ENCODE measurements at places on chromosomes 12 and 14. TPM values are rescaled to one million over a fixed set of nuclear protein-coding genes. Genes with fewer than 3 reads are reported as not detected.

Gene IL31
- total RNA-seq = not detected

Gene TAS2R14
- total RNA-seq = 5.1 TPM

Gene GLIPR1L1
- total RNA-seq = not detected

Gene TXNDC16
- total RNA-seq = 5.6 TPM

Gene KRT85
- not detected for total RNA-seq

Gene FANCM
- 0.75 TPM for total RNA-seq

Gene JAG2
- total RNA-seq = 6.0 TPM

DNA sequence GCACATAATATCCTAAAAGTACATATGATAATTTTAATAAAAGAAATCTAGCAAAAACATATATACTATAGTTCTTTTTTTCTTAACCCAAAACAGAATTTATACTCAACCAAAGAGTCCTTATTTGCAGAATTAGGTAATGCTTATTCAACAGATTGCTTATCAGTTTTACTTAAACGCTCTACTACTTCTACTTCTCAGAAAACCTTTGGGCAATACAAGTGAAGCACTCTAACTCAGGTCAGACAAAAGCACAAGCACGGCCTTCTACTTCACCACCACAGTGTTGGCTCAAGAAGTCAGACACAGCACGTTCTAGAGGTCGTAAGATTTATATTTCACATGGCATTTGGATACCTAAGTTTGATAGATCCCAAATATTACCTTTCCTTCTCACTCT is 29.2 kb downstream of the DICER1 start:
- H3K36me3 ChIP-seq = no peaks in the 10 kb centered on the region
- H3K27ac ChIP-seq = no peak overlapping the region
- no peak for DNase-seq

- no peaks in the 10 kb centered on the region for H3K4me1 ChIP-seq
- H3K36me3 ChIP-seq = no peaks in the 10 kb centered on the region
- H3K27ac ChIP-seq = no peak overlapping the region
- H3K27me3 ChIP-seq = peaks cover 80% of the 10 kb centered on the region
- H3K4me3 ChIP-seq = no peak overlapping the region
These were observed 13.0 kb upstream of the NUDT14 start for GRCh38 chr14:105193916-105194782.

DNA sequence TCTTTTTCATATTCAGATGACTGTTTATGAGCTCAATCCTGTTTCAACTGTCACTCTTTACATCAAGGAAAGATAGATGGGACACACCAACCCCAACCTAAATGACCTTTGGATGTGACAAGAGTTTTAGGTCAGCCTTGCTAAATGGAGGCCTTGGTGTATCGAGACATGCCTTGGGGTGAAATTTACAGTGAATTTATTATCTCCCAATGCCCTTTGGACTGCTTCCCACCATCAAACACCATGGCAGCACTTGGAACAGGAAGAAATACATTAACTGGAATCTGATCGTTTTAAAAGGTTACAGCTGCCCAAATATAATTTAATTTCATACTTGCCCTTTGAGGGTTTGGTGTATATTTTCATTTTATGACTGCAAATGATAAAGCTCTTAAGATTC is 327.6 kb downstream of the SOX5 start:
- no peak overlapping the region for H3K4me3 ChIP-seq
- H3K4me1 ChIP-seq = no peaks in the 10 kb centered on the region
- no peak overlapping the region for H3K27ac ChIP-seq

GRCh38 chr12:29148911-29149690 is at the start of gene FAR2:
Gene FAR2 (plus strand): TSS chr12:29149278. CDS start chr12:29270450, 121,172 bp downstream.
- peaks cover 44% of the 10 kb centered on the region for H3K4me1 ChIP-seq
- DNase-seq = peak; percentile 77
- peak within 1 kb of the TSS; percentile 84 for H3K27ac ChIP-seq
- no peaks in the 10 kb centered on the region for H3K27me3 ChIP-seq
- H3K36me3 ChIP-seq = no peaks in the 10 kb centered on the region

DNA sequence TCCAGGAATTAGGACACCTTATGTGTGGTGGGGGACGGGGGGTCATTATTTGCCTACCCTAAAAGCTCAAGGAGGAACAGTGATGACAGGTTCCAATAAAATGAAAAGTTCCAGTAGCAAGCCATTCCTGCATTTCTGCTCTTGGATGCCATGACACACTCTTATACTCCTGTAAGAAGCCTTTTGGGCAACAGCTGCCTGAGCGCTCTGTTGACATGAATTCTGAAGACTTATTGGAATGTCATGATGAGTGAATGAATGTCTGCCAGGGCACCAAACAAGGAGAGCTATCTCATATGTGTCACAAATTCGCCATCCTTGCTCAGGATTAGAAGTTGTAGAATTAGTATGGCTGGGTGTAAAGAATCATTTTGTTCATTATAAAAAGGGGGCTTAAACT is 36.3 kb downstream of the PTGER2 start:
- no peak overlapping the region for H3K4me3 ChIP-seq
- H3K27me3 ChIP-seq = no peaks in the 10 kb centered on the region
- H3K36me3 ChIP-seq = no peaks in the 10 kb centered on the region
- H3K4me1 ChIP-seq = peaks cover 16% of the 10 kb centered on the region
- DNase-seq = no peak

- no peaks in the 10 kb centered on the region for H3K36me3 ChIP-seq
- no peak for DNase-seq
- no peaks in the 10 kb centered on the region for H3K27me3 ChIP-seq
- no peak overlapping the region for H3K4me3 ChIP-seq
- no peak overlapping the region for H3K27ac ChIP-seq
- no peaks in the 10 kb centered on the region for H3K4me1 ChIP-seq
These were observed 53.5 kb downstream of the FBRSL1 start for GRCh38 chr12:132543298-132544079.

DNA sequence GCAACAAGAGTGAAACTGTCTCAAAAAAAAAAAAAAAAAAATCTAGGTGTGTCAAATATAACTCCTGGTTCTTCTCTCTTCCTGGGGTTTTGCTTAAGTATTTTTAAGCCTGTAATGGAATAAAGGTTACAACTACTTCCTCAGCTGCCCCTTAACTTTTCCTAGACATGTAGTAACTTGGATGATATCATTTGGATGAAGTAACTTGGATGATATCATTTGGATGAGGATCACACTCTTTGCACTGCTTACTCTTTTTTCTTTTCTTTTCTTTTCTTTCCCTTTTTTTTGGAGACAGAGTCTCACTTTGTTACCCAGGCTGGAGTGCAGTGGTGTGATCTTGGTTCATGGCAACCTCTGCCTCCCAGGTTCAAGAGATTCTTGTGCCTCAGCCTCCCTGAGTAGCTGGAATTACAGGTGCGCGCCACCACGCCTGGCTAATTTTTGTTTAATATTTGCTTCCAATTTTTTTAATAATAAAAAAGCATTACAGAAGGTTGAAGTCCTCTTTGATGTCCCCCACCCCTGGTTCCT is 775 bp upstream of the FAM186A start:
- H3K4me3 ChIP-seq = no peak overlapping the region
- H3K4me1 ChIP-seq = peaks cover 9% of the 10 kb centered on the region
- no peaks in the 10 kb centered on the region for H3K36me3 ChIP-seq
- H3K27me3 ChIP-seq = peaks cover 5% of the 10 kb centered on the region
- no peak for DNase-seq

DNA sequence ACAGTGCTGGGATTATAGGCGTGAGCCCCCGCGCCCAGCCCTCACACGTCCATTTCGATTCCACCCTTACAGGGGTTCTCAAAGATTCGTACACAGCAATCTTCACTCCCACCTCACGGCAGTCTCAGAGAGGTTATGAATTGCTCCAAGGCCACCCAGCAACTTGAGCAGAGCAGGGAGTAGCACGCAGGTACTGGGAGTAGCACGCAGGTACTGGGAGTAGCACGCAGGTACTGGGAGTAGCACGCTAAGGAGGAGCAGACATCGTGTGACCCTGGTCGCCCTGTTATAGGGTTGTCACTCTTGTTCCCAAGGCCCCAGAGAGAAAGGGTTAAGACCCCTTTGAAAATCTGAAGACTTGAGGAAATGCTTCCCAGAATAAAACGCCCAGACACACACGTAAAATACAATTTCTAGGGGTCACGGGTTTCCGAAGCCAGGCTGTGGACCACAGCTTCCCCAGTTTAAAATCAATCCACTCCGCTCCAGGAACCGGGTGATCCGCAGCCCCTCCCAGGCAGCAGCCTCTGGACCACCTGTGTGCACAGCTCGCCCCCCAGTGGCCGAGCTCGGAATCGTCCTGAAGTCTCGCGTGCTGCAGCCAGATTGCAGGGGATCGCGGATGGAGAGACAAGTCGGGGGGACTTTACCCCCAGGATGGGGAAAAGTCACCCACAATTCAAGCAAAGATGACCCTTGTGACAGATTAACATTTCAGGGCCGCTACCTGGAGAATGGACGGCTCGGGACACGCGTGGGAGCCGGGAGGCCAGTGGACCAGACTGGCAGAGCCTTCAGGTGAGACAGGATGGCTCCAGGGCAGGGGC is 92.0 kb downstream of the SCARB1 start:
- peak; percentile 87 for DNase-seq
- no peaks in the 10 kb centered on the region for H3K27me3 ChIP-seq
- no peaks in the 10 kb centered on the region for H3K36me3 ChIP-seq

- no peaks in the 10 kb centered on the region for H3K36me3 ChIP-seq
- H3K4me3 ChIP-seq = no peak overlapping the region
These were observed 19.1 kb upstream of the ALX1 start for GRCh38 chr12:85260896-85261295.

- no peak for DNase-seq
- H3K36me3 ChIP-seq = no peaks in the 10 kb centered on the region
- H3K4me1 ChIP-seq = no peaks in the 10 kb centered on the region
- no peak overlapping the region for H3K27ac ChIP-seq
- no peaks in the 10 kb centered on the region for H3K27me3 ChIP-seq
- H3K4me3 ChIP-seq = no peak overlapping the region
These were observed 31.9 kb downstream of the BMP4 start for GRCh38 chr14:53924753-53925152.

- H3K4me3 ChIP-seq = no peak overlapping the region
- no peaks in the 10 kb centered on the region for H3K36me3 ChIP-seq
- H3K27me3 ChIP-seq = no peaks in the 10 kb centered on the region
These were observed 27.4 kb downstream of the GALNT16 start for GRCh38 chr14:69287098-69288010.

GRCh38 chr14:30982533-30982932 is 42.9 kb upstream of the AP4S1 start:
- no peak overlapping the region for H3K4me3 ChIP-seq
- H3K4me1 ChIP-seq = peaks cover 8% of the 10 kb centered on the region
- no peak for DNase-seq
- no peak overlapping the region for H3K27ac ChIP-seq
- H3K27me3 ChIP-seq = no peaks in the 10 kb centered on the region

DNA sequence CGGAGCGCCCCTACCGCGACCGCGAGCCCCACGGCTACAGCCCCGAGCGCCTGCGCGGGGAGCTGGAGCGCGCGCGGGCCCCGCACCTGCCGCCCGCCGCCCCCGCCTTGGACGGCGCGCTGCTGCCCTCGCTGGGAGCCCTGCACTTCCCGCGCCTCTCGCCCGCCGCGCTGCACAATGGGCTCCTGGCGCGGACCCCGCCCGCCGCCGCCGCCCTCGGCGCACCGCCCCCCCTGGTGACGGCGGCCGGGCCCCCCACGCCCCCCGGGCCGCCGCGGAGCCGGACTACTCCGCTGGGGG is 27.0 kb downstream of the LRCOL1 start:
- no peaks in the 10 kb centered on the region for H3K27me3 ChIP-seq
- H3K4me3 ChIP-seq = no peak overlapping the region
- H3K4me1 ChIP-seq = no peaks in the 10 kb centered on the region
- DNase-seq = no peak

- no peaks in the 10 kb centered on the region for H3K4me1 ChIP-seq
- H3K27me3 ChIP-seq = no peaks in the 10 kb centered on the region
- no peaks in the 10 kb centered on the region for H3K36me3 ChIP-seq
These were observed 64.2 kb downstream of the LGR5 start for GRCh38 chr12:71503579-71504391.

DNA sequence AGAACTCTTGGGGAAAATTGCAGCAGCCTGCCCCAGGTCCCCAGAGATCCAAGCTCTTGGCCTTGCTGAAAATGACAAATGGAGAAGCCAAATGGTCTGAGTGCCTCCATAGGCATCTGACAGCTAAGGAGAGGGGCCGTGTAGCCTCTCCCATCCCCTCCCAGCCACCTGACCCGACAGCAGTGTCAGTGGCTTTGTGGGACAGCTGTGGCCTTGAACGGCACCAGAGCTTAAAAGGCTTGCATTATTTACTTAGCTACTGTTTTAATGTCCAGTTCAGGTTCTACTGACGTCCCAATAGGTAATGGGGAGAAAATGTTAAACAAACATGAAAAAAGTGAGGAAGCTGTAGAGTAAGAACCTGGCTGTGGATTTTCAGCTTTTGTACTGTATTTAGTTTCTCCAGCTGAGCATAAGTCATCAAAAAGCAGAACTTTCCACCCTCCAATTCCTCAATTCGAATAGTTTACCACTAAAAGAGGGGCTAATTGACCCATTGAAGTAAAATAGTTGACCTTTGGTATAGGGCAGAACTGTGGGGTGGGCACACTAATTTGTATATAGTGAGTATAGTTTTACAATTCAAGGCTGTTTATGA is 50.0 kb downstream of the FOS start:
- no peaks in the 10 kb centered on the region for H3K27me3 ChIP-seq
- H3K4me1 ChIP-seq = peaks cover 1% of the 10 kb centered on the region
- DNase-seq = no peak
- no peak overlapping the region for H3K27ac ChIP-seq

DNA sequence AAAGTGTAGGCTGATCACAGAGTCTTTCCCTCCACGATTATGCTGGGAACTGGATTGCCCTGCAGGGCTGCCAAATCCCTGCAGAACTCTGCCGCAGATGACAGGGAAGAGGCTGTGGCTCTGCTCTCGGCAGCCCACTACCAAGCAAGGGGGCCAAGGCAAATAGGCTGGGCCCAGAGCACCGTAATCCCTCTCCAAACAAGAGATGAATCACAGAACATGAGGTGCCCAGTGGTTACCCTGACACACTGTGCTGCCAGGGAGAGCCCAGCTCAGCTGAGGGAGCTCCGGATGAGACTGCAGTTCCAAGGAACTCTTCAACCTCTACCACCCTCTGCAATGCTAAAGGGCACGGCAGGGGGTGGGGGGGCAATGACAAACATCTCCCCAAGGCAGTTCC is 33.9 kb downstream of the STON2 start:
- H3K4me1 ChIP-seq = no peaks in the 10 kb centered on the region
- H3K27ac ChIP-seq = no peak overlapping the region
- no peak overlapping the region for H3K4me3 ChIP-seq
- H3K36me3 ChIP-seq = no peaks in the 10 kb centered on the region
- DNase-seq = no peak

- peaks cover 5% of the 10 kb centered on the region for H3K4me1 ChIP-seq
- no peak overlapping the region for H3K4me3 ChIP-seq
- H3K36me3 ChIP-seq = no peaks in the 10 kb centered on the region
- H3K27ac ChIP-seq = no peak overlapping the region
These were observed 410.6 kb downstream of the DAD1 start for GRCh38 chr14:22178333-22178839.
